ENCODE measurements at places on chromosomes 1 and 21.

DNA sequence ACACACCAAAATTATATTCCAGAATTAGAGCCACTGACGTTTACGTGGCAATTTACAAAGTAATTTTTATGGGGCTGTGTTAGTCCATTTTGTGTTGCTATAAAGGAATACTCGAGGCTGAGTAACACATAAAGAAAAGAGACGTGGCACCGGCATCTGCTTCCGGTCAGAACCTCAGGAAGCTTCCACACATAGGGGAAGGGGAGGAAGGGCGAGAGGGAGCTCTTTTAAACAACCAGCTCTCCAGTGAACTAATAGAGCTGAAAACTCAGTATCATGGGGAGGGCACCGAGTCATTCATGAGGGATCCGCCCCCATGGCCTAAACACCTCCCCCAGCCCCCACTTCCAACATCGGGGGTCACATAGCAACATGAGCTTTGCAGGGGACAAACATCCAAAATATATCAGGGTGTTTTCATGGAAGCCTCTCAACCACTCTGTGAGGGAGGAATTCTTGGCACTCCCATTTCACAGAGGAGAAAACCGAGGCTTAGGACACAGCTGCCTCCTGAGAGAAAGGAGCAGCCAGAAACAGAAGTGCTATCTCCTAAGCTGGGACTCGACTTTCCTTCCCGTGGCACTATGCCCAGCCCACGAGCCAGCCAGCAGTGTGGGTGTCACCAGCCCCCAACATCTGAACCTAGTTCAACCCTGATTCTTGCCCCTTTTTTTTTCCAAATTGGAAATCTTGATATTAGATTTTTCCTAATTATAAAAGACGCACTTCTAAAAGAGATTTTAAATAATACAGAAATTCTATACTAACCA is 29.2 kb downstream of the MIS18A start:
- no peak for DNase-seq

DNA sequence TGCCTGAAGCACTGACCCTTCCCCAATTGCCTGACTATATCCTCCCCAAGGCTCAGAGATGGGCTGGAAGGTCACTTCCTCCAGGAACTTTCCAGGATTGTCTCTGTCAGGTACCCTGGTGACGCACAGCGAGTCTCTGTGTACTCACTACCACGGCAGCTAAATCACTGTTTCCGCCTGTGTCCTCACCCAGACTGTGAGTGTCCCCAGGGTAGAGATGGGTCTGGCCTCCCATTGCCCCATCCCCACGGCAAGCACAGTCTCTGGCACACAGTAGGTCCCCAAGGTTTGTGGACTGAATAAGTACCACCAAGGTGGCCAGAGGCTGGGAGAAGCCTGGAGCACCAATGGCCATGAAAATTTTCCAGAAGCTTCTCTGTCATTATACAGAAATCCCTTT is 93.8 kb upstream of the RUNX3 start:
- no peak for DNase-seq

DNA sequence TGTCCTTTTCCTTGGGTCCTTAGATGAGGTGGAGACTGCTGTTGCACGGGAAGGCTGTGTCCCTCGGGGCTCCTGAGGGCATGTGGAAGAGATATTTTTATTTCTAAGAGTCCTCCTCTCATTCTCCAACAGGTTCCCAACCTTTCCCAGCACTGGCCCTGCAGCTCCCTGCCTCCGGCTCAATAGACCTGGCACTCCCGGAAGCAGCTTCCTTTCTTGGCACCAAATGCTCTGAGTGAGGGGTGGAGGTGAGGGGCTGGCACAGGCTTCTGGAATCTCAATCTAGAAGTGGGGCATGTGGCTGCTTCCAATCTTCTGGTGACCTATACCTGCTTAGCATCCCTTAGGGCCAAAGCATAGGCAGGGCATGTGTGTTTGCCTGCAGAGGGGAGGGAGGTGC is 4.5 kb downstream of the ETV3L start:
- DNase-seq = no peak

GRCh38 chr1:216616425-216616824 is 106.8 kb downstream of the ESRRG start:
- no peak for DNase-seq

GRCh38 chr1:170273291-170274130 is 127.8 kb downstream of the NTMT2 start:
- no peak for DNase-seq

DNA sequence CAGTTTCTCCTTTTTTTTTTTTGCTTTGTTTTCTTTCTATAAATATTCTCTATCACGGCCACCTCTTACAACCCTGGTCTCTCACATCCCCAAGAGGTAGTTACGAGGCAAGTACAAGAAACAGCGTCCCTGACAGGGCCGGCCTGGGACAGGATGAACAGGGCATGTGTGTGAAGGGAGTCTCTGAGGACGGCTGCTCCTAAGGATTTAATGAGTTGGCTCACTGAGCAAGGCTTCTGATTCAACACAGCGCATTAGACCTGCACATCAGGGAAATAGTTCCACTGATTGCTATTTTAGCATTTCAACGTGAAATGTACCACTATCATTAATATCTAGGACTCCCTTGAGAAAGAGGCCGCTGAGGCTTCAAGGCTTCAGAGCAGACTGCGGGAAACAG is 54.0 kb downstream of the NTPCR start:
- no peak for DNase-seq

GRCh38 chr1:66503841-66504470 is 30.0 kb upstream of the SGIP1 start:
- DNase-seq = peak; percentile 8

DNA sequence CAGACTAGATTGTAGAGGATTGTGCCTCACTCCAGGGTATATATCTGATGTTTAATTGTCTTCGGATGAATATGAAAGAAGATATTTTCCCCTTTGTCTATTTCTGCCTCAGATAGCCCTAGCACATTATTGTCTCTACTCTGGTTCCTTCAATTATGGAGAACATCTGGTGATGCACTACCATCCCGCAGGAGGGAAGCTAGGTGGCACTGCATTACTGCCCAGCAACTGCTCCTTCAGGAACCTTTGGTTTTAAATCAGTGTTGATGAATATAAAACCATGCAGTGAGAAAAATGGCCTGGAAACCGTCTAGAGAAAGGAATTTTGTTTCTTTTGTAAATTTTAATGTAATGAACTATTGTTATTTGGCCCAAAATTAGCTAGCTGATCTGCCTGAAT is 68.5 kb downstream of the GPR88 start:
- DNase-seq = no peak

GRCh38 chr21:28818663-28819278 is 173.9 kb downstream of the LTN1 start:
- DNase-seq = no peak

- no peak for DNase-seq
These were observed 39.4 kb downstream of the OR10Z1 start for GRCh38 chr1:158644449-158644848.

DNA sequence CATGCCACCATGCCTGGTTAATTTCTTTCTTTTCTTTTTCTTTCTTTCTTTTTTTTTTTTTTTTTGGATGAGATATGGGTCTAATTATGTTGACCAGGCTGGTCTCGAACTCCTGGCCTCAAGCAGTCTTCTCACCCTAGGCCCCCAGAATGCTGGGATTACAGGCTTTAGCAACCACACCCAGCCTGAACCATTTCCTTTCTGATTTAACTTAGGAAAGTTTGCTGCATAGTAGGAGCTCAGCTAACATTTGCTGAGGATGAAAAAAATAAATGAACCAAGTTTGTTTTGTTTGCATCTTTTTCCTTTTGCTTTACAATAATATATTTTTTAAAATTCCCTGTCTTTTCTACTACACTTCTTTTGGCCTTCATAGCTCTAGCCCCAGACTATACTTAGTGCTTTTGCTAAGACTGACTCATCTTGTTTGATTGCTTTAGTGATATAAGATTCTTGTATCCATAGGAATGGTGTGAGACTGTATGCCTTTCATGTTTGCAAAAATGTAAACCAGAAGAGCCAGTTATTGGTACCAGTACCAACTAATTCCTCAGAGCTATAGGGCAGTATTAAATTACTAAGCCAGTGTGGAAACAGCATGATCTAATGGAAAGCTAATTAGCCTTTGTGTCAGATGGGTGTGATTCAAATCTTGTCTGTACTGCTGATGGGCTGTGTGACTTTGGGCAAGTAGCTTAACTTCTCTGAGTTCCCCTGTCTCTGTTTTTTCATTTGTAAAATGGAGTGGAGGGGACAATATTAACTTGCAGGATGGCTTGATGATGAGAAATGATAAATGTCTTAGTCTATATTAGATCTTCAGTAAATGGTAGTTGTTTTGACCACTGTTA is 66.9 kb downstream of the NFIA start:
- no peak for DNase-seq

- no peak for DNase-seq
These were observed 57.4 kb downstream of the ZNF648 start for GRCh38 chr1:182003953-182004586.

- no peak for DNase-seq
These were observed 905.8 kb upstream of the ADGRL2 start for GRCh38 chr1:80894921-80895320.

- DNase-seq = no peak
These were observed 156.8 kb downstream of the FOXD2 start for GRCh38 chr1:47594627-47595026.

DNA sequence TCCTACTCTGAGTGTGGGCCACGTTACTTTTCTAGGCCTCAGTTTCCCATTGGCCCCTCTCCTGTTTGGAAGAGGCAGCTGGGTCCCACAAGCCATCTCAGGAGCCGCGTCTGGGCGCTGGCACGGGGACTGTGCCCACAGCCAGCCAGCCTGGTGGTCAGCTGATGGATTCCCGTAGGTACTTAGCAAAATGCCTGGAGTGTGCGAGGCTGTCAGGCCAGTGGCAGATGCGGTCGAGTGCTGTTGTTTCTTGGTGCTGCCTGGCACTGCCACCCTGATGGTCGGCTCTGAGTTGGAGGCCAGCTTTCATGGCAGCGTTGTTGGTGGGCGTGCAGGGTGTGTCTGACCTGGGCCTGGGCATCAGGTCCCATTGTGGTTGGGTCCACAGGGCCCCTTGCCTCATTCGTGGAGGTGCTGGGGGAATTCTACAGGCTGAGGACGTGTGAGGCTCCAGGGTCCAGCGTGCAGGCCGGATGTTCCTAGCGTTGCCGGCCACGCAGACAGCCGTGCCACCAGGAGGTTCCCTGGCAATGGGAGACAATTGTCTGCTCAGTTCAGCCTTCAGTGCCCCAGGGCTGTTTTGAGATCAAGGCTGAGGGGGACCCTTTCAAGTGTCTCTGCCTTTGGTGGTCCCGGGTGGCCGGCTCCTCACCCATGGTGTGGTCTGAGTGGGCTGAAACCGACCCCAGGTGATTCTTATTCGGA is 20.9 kb downstream of the SKI start:
- DNase-seq = no peak

GRCh38 chr1:109644670-109645069 is 11.2 kb upstream of the GSTM4 start:
- DNase-seq = no peak

- no peak for DNase-seq
These were observed 2.3 kb downstream of the UMODL1 start for GRCh38 chr21:42073145-42074099.

GRCh38 chr1:152756872-152757271 is 953 bp upstream of the KPRP start:
- DNase-seq = no peak

DNA sequence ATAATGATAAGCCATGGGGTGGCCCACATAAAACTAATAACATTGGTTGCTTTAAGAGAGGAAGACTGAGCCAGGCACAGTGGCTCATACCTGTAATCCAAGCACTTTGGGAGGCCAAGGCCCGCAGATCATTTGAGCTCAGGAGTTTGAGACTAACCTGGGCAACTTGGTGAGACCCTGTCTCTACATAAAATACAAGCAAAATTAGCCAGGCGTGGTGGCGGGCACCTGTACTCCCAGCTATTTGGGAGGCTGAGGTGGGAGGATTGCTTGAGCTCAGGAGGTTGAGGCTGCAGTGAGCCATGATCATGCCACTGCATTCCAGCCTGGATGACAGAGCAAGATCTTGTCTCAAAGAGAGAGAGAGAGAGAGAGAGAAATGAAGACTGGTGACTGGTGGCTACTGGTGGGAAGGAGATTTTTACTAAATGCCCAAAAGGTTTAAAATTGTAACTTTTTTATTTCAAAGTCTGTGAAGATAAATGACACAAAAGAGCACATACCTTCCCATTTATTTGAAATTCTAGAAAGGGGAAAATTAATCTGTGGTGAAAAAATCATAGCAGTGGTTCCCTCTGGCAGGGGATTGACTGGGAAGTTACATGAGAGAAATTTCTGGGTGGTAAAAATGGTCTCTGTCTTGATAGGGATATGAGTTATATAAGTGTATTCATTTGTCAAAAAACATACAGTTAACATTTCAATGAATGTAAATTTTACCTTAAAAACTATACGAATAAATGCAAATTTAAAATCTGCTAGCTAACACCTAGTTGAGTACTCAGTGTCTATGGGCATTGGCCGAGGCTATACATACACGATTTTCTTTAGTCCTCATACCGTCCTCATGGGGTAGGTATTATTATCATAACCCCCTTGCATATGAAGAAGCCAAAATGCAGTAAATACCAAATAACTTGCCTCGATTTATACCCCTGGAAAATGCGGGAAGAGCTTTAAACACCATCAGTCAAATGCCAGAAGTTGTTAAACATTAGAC is 2.2 kb upstream of the NBPF1 start:
- no peak for DNase-seq

DNA sequence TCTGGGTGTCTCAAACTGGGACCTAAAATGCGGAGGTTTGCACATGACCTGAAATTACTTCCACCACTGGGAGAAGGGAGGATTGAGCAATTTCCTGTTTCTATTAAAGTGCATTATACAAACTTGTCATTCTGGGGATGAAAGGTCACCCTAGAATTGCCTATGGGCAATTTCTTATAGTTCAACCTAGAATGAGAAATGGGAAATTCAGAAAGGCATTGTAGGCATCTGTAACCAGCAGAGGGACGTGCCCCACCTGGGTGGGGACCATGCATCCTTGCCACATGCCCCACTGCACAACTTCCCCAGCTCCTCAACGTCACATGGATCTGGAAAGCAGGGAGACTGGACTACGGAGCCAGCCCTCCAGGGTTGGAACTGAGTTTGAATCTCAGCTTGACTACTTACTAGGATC is 47.0 kb downstream of the MRPL39 start:
- no peak for DNase-seq

GRCh38 chr1:109425391-109426280 is 612 bp downstream of the PSMA5 start:
- DNase-seq = peak; percentile 64

- no peak for DNase-seq
These were observed 21.1 kb downstream of the KNCN start for GRCh38 chr1:46530311-46530710.

DNA sequence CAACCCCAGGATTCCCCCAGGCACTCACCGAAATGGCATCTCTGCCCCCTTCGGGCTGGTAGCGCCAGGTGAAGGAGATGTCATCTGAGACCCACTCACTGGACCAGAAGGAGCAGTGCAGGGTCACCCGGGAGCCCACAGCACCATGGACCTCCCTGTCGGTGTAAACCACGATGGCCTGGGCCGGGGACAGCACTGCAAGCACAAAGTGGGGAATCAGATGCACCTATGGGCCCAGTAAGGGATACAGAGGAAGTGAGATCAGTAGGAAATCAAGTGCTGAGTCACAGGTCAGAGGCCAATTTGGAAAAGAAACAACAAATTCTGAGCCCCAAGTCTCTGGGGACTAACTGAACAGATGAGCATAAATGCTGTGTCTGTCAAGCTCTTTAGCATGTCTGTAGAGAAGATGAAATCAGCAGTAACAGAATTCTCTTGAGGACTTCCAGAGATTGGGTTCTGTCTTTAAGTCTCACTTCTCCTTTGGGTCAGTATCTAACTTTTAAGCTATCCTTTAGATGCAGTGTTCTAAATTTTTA is 2.5 kb downstream of the MPZ start:
- no peak for DNase-seq

GRCh38 chr1:35243691-35244090 is 24.8 kb upstream of the ZMYM4 start:
- DNase-seq = no peak

- no peak for DNase-seq
These were observed 2.4 kb downstream of the NHLH2 start for GRCh38 chr1:115838431-115839028.

Measured in activated T-cell treated with anti-CD3 and anti-CD28 coated beads for 48 hours (primary cell).